Cardiac fibroblast (primary cell): ENCODE measurements at places on chromosomes 13 and 19.

DNA sequence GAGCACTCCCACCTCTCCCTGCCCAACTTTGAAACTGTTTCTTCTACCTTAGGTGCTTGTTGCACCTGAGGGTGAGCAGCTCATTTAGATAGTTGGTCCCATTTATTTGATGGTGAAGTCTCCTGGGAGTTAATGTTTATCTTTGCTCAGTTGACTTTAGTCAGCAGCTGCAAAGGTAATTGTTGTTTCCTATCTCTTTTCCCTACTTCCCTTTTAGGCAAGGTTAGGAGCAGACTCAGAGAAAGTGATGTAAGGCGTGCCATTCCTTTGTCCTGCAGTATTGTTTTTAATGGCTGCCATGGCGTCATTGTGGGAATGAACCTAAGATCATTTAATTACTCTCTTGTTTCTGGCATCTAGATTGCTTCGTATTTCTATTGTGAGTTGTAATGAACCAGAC lies 11.6 kb downstream of the AKAP11 start:
- no peak for DNase-seq

- no peak for DNase-seq
These were observed 217.2 kb downstream of the LACC1 start for GRCh38 chr13:44096901-44097300.

DNA sequence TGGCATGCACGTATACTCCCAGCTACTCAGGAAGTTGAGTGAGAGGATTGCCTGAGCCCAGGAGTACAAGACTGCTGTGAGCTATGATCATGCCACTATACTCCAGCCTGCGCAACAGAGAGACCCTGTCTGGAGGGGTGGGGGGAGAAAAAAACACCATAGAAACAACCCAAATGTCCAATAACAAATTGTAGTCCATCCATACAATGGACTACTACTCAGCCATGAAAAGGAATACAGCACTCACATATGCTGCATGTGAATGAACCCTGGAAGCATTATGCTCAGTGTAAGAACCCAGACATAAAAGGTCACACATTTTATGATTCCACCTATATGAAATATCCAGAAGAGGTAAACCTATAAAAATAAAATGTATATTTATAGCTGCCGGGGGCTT lies 42.3 kb downstream of the CD320 start:
- DNase-seq, result no peak

GRCh38 chr13:94267581-94268366 lies 211.7 kb downstream of the DCT start:
- DNase-seq, result no peak

DNA sequence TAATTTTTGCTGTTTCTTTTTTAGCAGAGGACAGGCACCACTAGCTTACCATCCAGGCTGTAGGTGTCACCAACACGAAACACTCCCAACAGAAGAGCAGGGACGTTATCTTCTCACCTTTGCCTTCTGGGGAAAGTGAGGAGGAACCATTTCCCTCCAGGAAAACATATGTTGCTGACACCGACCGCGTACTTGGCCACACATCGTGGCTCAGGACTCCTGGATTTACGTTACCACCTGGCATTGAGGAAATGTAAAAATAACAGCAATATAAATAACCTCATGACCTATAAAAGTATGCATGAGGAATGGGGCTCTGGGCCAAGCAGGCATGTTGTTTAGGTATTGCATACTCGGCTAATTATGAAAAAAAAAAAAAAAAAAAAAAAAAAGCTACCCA lies 525.1 kb downstream of the MYO16 start:
- DNase-seq, result peak; percentile 52

DNA sequence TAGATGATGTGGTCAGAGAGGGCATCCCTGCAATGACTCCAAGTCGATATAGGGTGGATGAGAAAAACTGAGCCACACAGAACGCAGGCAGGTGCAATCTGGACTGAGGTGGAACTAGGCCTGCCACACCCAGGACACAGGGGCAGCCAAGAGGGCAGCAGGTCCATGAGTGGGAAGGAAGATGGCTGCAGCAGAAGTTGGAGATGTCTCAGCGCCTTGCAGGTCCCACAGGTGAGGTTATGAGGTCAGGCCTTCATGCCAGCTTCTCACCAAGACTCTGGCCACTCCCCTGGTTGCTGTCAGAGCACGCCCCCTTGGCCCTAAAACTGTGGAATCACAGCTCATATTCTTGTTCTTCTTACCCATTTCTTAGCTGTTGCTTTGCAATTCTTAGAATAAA lies 147.7 kb upstream of the VSTM2B start:
- no peak for DNase-seq

DNA sequence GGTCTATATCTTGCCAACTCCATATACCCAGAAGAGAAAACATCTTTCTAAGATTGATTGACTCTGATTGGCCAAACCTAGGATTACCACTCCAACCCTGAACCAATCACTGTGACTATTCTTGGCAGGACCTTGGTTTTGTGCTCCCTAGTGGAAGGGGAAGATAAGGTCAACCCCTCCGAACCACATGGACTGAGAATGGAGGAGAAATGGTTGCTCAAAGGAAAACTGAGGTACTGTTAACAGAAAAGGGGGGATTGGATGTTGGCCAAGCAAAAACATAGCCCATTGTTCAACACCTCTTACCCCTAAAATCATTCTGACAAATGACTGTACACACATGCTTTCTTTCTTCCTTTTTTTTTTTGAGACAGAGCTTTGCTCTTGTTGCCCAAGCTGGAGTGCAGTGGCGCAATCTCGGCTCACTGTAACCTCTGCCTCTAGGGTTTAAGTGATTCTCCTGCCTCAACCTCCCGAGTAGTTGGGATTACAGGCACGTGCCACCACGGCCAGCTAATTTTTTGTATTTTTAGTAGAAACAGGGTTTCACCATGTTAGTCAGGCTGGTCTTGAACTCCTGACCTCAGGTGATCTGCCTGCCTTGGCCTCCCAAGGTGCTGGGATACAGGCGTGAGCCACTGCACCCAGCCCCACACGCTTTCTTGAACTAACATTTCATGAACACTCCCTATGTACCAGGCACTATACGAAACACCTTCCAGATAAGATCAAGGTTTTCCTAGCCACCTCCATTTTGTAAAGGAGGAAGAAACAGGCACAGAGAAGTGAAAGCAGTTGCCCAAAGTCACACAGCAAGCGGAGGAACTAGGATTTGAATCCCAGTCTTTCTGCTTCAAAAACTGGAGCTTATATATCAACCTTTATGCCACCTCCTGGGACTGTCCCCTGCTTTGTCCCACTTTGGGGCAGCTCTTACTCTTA lies 6.5 kb downstream of the MEIOSIN start:
- DNase-seq, result peak; percentile 13

GRCh38 chr19:33558856-33559255 lies 37.3 kb upstream of the PEPD start:
- DNase-seq, result no peak

- DNase-seq, result no peak
These were observed 14.4 kb upstream of the MYDGF start for GRCh38 chr19:4684312-4685095.

GRCh38 chr19:47541518-47541917 lies 26.7 kb upstream of the NAPA start:
- DNase-seq, result peak; percentile 13

GRCh38 chr13:34347784-34348573 lies 530.0 kb downstream of the RFC3 start:
- no peak for DNase-seq

GRCh38 chr13:105567951-105568525 lies 967.4 kb downstream of the EFNB2 start:
- peak; percentile 5 for DNase-seq

DNA sequence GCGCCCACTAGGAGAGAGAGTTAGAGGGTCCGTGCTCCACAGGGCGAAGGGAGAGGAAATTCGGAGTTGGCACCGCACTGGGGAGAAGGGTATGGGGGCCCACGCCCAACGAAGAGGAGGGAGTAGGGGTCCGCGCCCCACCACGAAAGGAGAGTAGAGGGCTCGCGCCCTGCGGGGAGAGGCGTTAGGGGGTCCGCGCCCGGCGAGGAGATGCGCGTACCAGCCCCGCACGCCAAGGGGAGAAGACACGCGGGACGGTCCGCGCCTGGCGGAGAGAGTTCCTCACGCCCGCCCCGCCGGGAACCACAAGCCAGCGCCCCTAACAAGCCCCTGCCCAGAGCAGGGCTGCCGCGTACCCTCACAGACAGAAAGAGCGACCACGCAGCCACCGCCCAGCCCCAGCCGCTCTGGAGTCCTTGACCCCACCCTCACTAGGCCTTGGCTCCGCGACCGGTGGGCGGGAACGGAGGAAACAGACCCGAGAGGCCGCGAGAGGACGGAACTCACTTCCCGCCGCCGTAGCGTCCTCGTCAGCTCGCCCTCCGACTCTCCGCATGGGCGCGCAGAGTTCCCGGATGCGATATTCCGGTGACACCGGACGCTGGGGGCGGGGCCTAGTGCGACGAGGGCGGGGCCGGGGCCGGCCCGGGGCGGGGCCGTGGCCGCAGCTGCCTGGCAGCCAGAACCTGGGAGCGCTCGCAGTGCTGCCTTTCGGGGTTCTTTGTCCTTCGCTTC lies 20.0 kb upstream of the ZSCAN18 start:
- no peak for DNase-seq

DNA sequence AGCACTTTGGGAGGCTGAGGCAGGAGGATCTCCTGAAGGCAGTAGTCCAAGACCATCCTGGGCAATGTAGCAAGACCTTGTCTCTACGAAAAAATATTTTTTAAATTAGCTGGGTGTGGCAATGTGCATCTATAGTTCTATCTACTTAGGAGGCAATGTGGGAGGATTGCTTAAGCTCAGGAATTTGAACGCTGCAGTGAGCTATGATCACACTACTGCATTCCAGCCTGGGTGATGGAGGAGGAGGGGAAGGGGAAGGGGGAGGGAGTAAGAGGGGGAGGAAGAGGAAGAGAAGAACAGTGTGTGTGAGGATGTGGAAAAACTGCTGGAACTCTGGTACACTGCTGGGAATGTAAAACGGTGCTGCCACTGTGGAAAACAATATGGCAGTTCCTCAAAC lies 9.2 kb upstream of the CLIP3 start:
- peak; percentile 96 for DNase-seq

GRCh38 chr19:15702534-15702930 lies 25.3 kb upstream of the OR10H2 start:
- peak; percentile 19 for DNase-seq

GRCh38 chr19:55457683-55458457 lies 3.6 kb downstream of the ISOC2 start:
- DNase-seq, result no peak

- no peak for DNase-seq
These were observed 43.8 kb upstream of the DCUN1D2 start for GRCh38 chr13:113534236-113534860.

DNA sequence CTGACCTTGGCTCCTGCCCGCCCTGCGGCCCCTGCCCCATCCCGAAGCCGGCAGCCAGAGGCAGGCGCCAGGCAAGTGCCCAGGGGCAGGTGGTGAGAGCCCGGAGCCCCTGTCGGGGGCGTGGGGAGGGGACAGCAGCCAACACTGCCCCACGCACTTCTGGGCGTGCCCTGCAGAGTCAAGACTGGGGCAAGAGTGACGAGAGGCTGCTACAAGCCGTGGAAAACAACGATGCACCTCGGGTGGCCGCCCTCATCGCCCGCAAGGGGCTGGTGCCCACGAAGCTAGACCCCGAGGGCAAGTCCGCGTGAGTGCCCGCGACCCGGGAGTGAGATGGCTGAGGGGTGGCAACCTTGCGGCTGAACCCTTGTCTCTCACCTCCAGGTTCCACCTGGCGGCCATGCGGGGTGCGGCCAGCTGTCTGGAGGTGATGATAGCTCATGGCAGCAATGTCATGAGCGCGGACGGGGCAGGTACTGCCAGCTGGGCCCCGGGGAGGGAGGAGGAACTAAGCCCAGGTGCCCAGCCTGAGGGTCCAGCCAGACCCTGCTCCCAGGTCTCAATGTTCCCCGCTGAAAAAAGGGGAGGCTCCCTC lies 17.3 kb downstream of the ANKRD24 start:
- DNase-seq, result no peak

DNA sequence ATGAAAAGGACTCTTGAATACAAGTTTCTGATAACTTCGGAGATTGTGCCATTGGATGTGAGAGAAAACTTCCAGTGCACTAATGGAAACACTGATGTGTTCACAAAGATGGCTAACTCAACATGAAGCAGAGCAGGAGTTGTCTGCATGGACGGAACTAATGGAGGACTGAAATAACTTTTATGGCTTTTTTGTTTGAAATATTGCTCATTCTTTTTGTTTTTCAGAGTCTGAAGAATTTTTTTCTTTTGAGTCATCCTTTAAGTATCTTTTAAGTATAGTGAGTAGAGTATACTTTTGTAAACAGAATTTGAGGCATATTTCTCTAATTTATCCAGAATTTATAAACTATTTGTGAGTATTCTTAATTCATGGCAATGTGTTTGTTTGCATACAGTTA lies 25.7 kb downstream of the CRYL1 start:
- DNase-seq, result no peak

- no peak for DNase-seq
These were observed 21.4 kb downstream of the ACER1 start for GRCh38 chr19:6312018-6312417.

- DNase-seq, result peak; percentile 58
These were observed 81.4 kb downstream of the RNASEH2B start for GRCh38 chr13:50990818-50991506.

GRCh38 chr13:28585561-28585960 lies 73.4 kb upstream of the POMP start:
- no peak for DNase-seq

- DNase-seq, result peak; percentile 83
These were observed 924 bp downstream of the TRAPPC5 start for GRCh38 chr19:7681340-7682174.

- DNase-seq, result no peak
These were observed 7.2 kb downstream of the AP3D1 start for GRCh38 chr19:2144190-2144589.

DNA sequence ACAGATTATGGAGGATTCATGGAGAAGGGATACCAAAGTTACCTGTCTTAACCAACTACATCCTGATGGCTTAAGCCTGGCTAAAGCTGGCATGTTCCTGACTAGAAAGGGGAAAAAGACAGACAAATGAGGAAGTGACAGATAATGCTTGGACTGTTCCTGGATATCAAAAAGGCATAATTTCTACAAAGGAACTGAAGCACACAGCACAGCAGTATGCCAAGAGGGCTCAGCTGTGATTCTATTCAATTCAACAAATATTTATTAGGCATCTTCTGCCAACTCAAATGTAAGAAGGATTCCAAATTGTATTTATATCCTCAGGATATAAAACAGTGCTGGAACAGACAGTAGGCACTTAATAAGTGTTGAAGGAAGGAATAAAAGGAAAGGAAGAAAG lies 59.5 kb downstream of the KLF12 start:
- peak; percentile 53 for DNase-seq
